ENCODE measurements at places on chromosomes 2 and 18.

- DNase-seq = no peak
These were observed 648.9 kb downstream of the TDRD15 start for GRCh38 chr2:21772624-21773023.

GRCh38 chr18:22846697-22847096, 86.4 kb upstream of the RBBP8 start:
- DNase-seq = no peak

DNA sequence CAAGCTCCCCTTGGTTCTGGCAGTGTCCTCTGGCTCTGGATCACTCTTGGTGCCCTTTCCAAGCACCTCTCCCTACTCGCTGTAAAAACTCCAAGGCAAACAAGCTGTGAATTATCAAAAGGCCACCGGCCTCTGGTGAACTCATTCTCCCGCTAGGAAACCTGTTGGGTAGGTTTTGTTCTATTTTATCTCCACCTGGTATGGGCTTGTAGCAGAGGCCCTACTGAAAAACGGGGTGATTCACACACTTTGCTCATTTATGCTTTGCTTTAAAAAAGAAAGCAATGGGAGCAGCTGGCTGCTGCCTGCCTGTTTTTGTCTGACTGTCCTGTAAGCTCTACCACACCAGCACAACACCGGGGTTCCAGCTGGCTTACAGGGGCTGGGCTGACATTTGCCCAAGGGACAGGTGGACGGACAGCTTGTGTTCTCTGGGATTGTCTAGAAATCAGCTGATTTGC, 56.8 kb downstream of the SH3BP4 start:
- DNase-seq = no peak

DNA sequence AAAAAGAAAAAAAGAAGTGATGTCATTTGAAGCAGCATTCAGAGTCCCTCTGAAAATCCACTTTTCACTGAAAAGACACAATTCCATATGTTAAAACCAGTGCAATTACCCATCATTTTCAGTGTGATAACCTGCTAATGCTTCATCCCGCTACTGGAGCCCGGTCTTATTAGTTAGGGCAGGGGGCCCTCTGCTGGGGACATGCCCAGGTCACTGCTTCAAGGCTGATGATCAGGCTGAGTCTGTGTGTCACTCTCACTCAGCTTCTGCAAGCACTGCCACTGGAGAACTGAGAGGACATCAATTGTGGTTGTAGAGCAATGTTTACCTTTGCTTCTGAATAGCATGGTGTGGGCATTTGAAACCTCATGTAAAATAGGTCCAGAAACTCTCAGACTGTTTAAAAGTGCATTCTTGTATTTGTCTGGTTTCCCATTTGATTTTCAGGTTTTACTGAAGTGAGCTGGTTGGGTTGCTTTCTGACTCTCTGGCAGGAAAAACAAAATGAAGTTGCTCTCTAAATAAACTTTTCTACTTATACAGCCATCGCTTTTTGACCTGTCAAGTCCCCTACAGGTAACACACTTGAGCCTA, 49.2 kb upstream of the NXPH2 start:
- no peak for DNase-seq

DNA sequence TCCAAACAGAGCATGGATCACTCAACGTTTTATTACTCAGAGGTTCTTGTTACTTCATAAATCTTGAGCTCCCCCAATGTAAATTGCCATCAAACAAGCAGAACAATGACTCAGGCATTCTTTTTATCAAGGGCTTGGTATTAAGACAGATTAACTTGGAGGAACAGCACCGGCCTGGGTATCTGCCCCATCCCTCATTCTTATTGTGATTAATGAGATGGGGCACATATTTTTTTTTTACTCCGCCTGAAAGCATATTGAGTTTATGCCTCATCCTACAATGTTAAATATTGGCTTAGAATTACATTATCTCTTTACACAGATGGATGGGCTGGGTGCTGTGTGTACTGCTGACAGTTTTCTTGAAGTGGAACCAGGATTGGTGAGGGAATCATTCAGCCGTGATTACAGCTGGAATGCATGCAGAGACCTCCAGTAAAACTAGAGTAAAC, 387.3 kb downstream of the CLIP4 start:
- no peak for DNase-seq
